Fibroblast of mammary gland (primary cell): ENCODE measurements at places on chromosomes 5 and 9.

DNA sequence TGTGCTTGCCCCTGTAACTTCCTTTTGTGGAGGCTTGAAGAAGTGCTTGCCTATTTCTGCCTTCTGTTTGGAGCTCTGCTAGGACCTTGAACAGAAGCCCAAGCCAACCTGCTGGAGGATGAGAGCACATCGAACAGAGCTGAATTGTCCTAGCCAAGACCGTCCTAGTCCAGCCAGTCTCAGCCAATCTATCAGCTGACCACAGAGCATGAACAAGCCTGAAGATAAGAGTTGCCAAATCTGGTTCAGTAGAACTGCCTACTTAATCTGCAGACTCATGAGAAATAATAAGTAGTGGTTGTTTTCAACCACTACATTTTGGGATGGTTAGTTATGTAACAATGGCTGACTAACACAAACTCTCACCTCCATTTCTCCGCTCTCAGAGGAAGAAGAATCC, 4.4 kb upstream of the SNX2 start:
- peak; percentile 45 for DNase-seq

- no peak for DNase-seq
Measured at GRCh38 chr9:74696520-74696919, 191.2 kb downstream of the TRPM6 start.

- DNase-seq = no peak
Measured at GRCh38 chr5:72242796-72243475, 77.1 kb downstream of the MRPS27 start.

DNA sequence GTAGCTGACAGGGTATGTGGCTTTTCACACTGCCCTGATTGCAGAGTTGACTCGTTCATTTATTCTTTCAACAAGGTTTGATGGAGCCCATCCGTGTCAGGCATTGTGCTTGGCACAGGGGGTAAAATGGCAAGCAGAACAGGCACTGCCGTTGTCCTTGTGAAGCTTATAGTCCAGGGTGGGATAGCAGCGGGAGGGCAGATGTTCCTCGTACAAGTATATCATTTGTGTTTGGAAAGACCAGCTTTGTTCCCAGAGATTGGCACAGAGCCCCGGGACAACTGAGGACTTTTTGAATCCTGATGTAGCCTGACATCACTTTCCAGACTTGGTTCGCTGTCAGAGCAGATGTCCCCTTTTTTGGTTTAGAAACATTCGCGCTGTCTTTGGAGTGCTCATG, 50.9 kb downstream of the MVB12B start:
- no peak for DNase-seq

DNA sequence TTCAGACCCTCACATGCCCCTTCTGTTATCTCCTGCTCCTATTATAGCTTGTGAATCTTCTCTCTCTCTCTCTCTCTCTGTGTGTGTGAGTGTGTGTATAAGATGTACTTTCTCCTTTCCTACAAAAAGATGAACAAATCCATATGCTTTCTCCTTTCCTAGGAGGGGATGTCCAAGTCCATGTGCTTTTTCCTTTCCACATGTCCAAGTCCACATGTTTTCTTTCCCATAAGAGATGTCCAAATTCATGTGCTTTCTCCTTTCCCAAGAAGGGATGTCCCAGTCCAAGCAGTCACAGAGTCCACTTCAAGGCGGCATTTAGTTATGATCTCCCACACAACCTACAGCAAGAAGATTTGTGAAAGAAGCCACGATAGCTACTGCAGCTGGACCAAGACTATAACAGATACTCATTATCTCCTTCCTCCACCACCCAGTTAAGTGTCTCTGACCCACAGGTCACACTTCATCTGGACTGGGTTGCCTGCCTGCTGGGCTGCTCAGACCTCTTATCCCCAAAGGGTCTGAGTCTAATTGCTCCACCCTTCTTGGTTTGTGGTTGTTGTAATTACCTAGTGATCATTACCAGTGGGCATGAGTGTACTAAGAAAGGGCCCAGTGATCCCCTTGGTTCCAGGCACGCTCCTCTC, 18.4 kb upstream of the FOXI1 start:
- DNase-seq = no peak

DNA sequence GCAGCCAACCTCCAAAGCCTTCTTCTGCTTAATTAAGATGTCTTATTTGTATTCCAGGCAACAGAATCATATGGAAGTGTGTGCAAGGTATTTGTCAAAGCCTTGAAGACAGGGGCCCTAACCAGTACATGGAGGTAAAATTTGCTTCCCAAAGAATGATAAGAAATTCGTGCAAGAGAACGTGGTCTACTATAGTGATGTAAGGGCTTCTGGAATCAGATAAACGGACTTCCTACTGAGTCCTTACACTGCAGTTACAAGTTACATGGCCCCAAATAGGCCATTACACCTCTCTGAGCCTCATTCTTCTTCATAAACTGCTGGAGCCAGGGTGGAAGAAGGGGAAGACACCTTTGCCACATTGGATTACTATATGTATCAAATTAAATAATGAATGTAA, 15.9 kb upstream of the ISOC1 start:
- no peak for DNase-seq

DNA sequence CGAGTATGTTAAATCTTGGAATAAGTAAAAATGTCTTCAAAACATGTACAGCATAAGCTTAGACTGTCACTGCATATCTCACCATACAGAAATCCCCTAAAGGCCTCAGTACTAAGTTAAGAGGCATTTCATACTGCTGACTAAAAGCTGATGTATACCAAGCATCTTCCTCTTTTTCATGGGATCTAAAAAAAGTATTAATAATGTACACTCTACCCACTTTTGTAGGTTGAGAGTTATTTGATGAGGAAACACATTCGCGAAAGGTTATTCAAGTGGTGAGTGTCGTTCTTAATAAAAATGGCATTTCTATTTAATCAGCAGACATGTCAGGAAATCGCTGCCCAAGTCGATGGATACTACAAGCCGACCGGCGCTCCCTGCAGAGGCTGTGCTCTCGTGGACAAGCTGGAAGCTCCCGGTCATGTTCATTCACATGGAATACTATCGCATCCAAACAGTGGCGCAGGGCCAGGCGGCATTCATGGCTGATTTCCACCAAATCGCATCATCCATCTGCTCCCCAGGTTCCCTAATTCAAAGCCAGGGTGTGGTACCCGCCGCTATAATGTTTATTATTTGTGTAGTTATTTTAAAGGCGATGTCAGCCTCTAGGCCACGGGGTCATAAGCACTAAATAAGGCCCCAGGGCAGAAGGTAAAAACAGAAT, 724 bp downstream of the SGTB start:
- peak; percentile 81 for DNase-seq

- no peak for DNase-seq
Measured at GRCh38 chr5:69083412-69083811, 10.4 kb upstream of the SLC30A5 start.
